ENCODE measurements at places on chromosomes 7 and 10.

- H3K36me3 ChIP-seq = no peaks in the 10 kb centered on the region
- no peaks in the 10 kb centered on the region for H3K27me3 ChIP-seq
- H3K27ac ChIP-seq = peak overlapping the region; percentile 61
- DNase-seq = peak; percentile 93
These were observed 43.1 kb upstream of the SEMA3A start for GRCh38 chr7:84237533-84238173.

DNA sequence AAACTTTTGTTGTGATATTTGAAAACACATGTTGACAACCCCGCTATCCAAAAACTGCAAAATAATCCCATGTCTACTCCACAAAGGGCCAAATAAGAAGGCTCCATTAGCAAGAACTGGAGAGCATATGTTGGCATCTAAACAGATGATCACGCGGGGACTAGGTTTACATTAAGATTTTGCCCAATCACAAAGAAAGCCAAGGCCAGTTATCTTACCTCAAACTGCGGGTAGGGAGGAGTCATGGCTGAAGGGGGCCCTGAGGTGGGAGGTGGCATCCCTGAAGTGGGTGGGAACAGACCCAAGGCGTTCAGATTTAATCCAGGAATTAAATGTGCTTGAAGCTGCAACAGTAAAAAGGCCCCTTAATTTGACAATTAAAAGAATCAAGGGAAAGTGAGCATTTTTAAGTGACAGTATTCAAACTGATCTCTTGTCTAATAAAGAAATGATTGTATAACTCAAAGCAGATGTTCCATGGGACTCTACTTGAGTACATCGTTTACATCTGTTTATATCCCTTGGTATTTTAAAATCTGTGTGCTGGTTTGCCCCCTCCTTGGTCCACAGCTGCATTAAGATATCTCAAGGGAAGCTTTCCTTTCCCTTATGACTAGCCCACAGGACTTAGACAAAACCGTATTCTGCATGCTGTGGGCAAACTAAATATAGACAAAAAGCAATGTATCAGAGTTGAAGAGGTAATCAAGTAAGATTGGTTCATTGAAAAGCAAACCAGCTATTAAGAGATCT is 42.9 kb downstream of the MALSU1 start:
- H3K4me1 ChIP-seq = peaks cover 3% of the 10 kb centered on the region
- H3K27ac ChIP-seq = no peak overlapping the region
- no peak overlapping the region for H3K4me3 ChIP-seq
- H3K27me3 ChIP-seq = no peaks in the 10 kb centered on the region

DNA sequence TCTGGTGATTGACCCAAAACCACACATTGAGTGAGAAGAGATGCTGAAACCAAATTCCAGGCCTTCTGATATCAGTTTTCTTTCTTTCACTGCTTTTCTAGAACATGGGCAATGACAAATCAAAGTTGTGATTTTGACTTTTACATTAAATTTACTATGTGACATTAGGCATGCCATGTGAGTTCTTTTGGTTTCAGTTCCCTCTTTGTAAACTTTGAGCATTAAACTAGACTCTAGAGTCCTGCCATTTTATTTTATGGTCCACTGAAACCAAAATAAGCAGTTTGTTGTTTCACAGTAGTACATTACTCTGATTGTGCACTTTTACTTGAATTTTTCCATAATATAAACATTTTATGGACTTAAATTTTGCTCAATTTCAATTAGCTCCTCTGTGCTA is 381.1 kb upstream of the SEMA3D start:
- no peak overlapping the region for H3K4me3 ChIP-seq
- H3K27ac ChIP-seq = no peak overlapping the region
- H3K27me3 ChIP-seq = no peaks in the 10 kb centered on the region
- H3K36me3 ChIP-seq = no peaks in the 10 kb centered on the region

GRCh38 chr10:127720903-127721302 is 16.1 kb upstream of the FOXI2 start:
- DNase-seq = no peak
- H3K4me1 ChIP-seq = no peaks in the 10 kb centered on the region
- no peaks in the 10 kb centered on the region for H3K27me3 ChIP-seq
- H3K36me3 ChIP-seq = no peaks in the 10 kb centered on the region
- no peak overlapping the region for H3K4me3 ChIP-seq

DNA sequence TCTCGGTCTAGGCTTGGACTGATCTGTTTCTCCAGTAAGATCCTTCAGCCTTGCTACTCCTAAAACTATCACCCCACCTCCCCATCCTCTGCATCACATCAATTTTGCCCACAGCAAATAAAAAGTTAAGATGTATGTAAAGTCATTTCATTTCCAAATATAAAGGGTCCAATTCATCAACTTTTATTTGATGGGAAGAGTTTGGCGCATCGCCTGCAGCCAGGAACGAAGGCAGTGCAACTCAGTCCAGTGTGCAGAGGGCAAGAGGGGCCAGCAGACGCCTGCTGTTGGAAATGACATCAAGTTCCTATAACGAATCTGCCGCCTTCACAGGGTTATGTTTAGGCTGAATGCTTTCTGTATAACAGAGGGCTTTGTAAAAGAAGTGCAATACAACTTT is 97.0 kb downstream of the SVIL start:
- no peak for DNase-seq
- no peak overlapping the region for H3K4me3 ChIP-seq
- no peak overlapping the region for H3K27ac ChIP-seq
- no peaks in the 10 kb centered on the region for H3K27me3 ChIP-seq
- peaks cover 5% of the 10 kb centered on the region for H3K4me1 ChIP-seq

DNA sequence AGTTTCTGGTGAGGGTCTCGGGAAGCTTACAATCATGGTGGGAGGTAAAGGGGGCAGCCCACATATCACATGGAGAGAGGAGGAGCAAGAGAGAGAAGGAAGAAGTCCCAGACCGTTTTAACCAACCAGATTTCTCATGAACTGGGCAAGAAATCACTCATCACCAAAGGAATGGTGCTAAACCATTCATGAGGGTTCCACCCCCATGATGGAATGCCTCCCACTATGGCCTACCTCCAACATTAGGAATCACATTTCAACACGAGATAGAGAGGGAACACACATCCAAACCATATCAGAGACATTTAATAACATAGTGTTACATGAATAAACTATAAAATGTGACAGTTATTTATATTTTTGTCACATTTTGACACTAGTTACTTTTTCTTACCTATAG is 214.8 kb upstream of the MAGI2 start:
- no peaks in the 10 kb centered on the region for H3K36me3 ChIP-seq
- no peaks in the 10 kb centered on the region for H3K27me3 ChIP-seq
- no peak overlapping the region for H3K4me3 ChIP-seq
- DNase-seq = peak; percentile 3

DNA sequence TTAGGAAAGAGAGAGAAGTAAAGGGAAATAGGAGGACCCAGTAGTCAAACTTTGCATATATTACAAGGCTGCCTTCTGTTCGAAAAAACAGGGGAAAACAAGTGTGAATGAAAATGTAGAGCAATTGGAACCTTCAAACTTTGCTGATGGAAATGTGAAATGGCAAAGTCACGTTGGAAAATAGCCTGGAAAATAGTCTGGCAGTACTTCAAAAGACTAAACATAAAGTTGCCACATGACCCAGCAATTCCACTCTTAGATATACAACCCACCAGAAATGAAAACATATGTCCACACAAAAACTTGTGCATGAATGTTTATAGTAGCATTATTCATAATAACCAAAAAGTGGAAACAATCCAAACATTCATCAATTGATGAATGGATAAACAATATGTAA is 78.6 kb upstream of the IFRD1 start:
- no peaks in the 10 kb centered on the region for H3K27me3 ChIP-seq
- no peaks in the 10 kb centered on the region for H3K4me1 ChIP-seq
- peak; percentile 84 for DNase-seq
- no peaks in the 10 kb centered on the region for H3K36me3 ChIP-seq

DNA sequence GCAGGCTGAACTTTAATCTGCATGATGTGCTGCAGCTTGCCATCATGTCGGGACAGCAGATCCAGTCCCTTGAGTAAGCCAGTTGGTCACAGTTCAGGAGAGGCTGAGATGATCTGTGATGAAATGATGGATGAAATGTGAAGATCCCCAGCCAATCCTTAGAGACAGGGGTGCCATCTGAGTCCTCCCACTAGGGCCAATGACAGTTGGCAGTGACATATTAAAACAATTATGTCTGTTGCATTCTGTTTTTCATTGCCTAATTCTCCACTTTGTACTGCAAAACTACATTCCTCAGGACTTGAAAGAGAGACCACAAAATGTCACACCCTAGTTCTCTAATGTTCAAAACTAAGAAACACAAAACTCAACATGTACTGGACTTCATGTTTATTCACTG is 66.3 kb upstream of the CAV2 start:
- H3K4me3 ChIP-seq = no peak overlapping the region
- no peaks in the 10 kb centered on the region for H3K36me3 ChIP-seq
- peaks cover 12% of the 10 kb centered on the region for H3K4me1 ChIP-seq
- peak; percentile 41 for DNase-seq
- no peak overlapping the region for H3K27ac ChIP-seq
- no peaks in the 10 kb centered on the region for H3K27me3 ChIP-seq

DNA sequence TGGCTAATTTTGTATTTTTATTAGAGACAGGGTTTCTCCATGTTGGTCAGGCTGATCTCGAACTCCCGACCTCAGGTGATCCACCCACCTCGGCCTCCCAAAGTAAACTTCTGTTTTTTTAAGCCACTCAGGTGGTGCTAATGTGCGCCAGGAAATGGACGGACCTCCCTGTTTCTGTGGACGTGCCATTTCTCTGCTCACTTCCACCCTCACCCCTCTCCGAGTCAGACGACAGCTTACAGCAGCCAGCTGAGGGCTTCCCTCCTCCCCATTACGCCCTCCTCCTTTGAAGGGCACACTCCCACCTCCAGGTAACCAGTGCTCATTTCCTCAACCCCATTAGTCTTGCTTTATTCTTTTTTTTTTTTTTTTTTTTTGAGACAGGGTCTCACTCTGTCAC is 41.7 kb upstream of the EZH2 start:
- H3K4me1 ChIP-seq = no peaks in the 10 kb centered on the region
- no peaks in the 10 kb centered on the region for H3K27me3 ChIP-seq
- H3K36me3 ChIP-seq = no peaks in the 10 kb centered on the region
- DNase-seq = no peak

DNA sequence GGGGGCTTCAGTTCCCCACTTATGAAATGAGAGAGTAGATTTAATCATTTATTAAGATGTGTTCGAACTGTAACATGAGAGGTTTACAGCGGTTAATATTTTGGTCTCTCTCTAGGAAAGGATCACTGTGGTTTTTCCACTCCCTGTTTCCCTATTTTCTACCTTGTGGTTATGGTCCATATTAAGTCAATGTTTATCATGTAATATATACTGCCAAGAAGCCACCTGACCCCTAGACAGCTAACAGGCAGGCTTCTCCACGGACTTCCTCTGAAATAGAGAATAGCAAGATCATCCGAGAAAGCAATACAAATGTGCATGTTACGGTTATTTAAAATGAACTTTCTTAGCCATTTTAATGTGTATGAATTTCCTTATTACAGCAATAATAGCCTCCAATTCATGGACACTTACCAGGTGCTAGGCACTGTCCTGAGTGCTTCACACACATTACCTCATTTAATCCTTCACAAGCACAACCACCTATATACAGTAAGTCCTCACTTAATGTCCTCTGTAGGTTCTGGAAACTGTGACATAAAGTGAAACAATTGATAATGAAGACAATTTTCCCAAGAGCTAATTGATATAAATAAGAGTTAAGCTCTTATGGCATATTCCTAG is 835 bp upstream of the COL28A1 start:
- H3K27me3 ChIP-seq = no peaks in the 10 kb centered on the region
- H3K4me1 ChIP-seq = peaks cover under 1% of the 10 kb centered on the region
- no peak overlapping the region for H3K4me3 ChIP-seq
- H3K36me3 ChIP-seq = no peaks in the 10 kb centered on the region
- no peak overlapping the region for H3K27ac ChIP-seq
- DNase-seq = no peak

GRCh38 chr7:36262309-36263094 is 109.4 kb downstream of the EEPD1 start:
- no peak overlapping the region for H3K4me3 ChIP-seq
- H3K36me3 ChIP-seq = no peaks in the 10 kb centered on the region
- H3K4me1 ChIP-seq = peaks cover 4% of the 10 kb centered on the region
- DNase-seq = peak; percentile 23

DNA sequence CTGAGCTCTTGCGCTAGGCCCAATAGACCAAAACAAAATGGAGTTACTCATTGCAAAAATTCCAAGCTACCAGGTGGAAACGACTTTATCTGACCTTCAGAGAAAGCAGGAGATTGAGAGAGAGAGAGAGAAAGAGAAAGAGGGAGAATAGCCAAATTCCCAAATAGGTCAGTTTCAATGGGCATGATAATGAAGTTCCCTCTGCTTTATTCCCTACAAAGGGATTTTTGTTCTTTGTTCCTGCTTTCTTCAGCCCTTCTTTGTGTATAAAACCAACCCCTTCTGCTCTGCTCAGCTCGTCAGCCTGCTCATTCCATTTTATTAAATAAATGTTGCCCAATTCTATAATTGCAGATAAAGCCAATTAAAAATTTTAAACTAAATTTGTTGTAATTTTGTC is 45.0 kb upstream of the GPR37 start:
- no peak overlapping the region for H3K27ac ChIP-seq
- no peak for DNase-seq
- H3K4me1 ChIP-seq = no peaks in the 10 kb centered on the region
- H3K27me3 ChIP-seq = no peaks in the 10 kb centered on the region

GRCh38 chr10:17375936-17376584 is 78.3 kb downstream of the ST8SIA6 start:
- H3K27me3 ChIP-seq = peaks cover 2% of the 10 kb centered on the region
- H3K36me3 ChIP-seq = no peaks in the 10 kb centered on the region
- no peak overlapping the region for H3K4me3 ChIP-seq
- H3K4me1 ChIP-seq = no peaks in the 10 kb centered on the region

- H3K4me3 ChIP-seq = no peak overlapping the region
- DNase-seq = peak; percentile 28
- no peaks in the 10 kb centered on the region for H3K36me3 ChIP-seq
- H3K4me1 ChIP-seq = no peaks in the 10 kb centered on the region
These were observed 55.6 kb upstream of the PNLIP start for GRCh38 chr10:116490028-116490662.

DNA sequence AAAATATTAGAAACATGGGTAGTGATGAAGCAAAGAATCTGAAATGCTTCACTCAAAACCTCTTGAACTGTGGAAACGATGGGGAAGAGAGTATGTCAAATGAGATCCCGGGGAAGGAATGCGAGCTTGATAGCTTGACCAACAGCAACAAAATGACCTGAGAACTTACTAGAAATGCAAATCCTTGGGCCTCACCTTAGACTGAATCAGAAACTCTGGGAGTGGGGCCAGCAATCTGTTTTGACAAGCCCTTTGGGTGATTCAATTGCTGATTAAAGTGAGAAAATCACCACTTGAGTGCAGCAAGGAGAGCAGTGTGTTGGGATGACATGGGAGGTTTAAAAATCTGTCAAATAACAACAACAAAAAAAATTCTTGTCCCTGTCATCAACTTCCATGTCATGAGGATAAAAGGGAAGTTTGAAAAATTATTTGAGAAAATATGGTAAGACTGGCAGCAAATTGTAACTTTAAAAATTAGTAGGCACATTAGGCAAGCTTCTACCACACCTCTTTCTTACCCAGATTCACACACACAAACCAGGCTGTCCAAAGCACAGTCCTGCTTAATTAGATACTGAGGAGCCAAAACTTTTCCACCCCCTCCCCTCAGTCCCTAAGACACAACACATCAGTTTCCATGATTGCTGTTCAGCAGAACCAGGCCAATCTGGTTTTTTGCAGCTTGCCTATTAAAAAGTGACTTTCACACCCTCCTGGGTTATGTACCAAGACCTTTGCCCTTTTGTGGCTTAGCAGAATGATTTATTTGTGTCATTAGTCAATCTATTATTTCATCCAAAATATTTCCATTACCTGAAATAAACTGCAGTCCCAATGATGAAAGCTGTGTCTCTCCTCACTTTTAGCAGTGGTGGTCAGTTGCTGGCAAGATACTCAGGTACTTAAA is 15.6 kb downstream of the CALCR start:
- H3K36me3 ChIP-seq = no peaks in the 10 kb centered on the region
- no peak overlapping the region for H3K27ac ChIP-seq
- no peaks in the 10 kb centered on the region for H3K4me1 ChIP-seq
- H3K27me3 ChIP-seq = no peaks in the 10 kb centered on the region
